ENCODE measurements at places on chromosomes 1 and 21.

- no peak for DNase-seq
Measured at GRCh38 chr1:71462247-71462646, 381.4 kb upstream of the ZRANB2 start.

GRCh38 chr1:246111570-246111969, 395.5 kb downstream of the SMYD3 start:
- DNase-seq, result no peak

DNA sequence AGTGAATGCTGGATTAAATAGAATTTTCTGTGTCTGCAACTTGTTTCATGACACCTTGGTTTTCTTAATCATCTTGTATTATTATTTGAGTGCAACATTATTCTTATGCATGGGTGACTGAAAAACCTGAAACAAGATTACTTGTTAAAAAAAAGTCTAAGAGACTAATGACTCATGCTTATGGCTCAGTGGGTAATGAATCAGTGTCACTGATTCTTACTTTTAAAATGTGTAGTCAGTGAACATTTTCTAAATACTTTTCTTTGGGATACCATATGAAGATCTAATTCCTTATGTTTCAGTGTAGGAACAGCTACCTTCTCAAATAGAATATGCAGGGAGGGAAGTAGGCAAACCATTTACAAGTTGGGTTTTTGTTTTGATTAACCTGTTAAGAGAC, 65.5 kb downstream of the PRKAA2 start:
- no peak for DNase-seq

- no peak for DNase-seq
Measured at GRCh38 chr1:5733596-5733995, 258.6 kb downstream of the NPHP4 start.

- no peak for DNase-seq
Measured at GRCh38 chr1:61642475-61643232, 82.3 kb downstream of the TM2D1 start.

DNA sequence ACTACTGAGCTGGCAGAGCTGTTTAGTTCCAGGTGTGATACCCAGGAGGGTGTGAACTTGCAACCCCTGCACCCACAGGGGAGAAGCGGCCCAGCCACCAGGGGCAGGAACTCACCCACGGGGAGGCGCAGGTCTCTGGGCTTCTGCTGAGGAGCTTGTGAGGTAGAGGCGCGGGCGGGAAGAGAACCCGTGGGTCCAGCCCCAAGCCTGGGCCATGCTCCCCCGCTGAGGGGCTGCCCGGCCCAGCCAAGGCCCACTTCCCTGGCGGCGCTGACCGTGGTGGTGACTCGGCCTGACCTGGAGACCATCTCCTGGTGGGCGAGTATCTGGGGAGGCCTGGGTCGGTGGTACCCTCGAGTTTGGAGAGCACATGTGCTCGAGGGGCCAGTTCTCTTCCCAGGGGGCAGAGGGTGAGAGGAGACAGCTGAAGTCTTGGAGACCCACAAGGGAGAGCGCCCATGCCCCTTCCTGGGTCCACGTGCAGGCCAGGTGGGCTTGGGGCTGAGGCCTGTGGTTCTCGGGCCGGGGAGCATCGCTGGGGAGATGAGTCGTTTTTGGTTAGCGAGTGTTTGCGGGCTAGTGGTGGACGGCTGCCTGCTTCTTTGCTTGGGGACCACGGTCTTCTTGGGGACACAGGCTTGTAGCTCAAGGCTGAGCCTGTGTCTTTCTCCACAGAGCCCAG, 28.4 kb upstream of the EDN2 start:
- no peak for DNase-seq

DNA sequence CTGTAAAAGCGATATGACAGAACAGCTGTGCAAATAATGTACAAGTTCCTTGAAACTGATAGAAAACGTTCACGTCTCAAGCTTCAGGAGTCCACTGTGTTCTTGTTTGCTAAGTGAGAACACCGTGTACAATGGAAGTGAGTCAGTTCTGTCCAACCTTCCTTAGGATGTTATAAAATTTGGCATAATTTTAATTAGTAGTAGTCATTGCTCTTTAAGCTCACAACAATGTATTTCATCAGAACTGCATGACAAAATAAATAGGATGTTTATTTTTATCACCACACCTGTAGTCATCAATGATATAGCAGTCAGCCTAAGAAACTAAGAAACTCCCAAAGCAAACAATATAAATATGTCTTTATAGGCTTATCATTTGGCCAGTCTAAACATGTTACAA, 53.0 kb downstream of the RGS2 start:
- no peak for DNase-seq

- DNase-seq, result peak; percentile 67
Measured at GRCh38 chr1:112722601-112723510, 7.7 kb upstream of the PPM1J start.

GRCh38 chr1:70038025-70038424, 167.4 kb downstream of the LRRC40 start:
- DNase-seq, result no peak

DNA sequence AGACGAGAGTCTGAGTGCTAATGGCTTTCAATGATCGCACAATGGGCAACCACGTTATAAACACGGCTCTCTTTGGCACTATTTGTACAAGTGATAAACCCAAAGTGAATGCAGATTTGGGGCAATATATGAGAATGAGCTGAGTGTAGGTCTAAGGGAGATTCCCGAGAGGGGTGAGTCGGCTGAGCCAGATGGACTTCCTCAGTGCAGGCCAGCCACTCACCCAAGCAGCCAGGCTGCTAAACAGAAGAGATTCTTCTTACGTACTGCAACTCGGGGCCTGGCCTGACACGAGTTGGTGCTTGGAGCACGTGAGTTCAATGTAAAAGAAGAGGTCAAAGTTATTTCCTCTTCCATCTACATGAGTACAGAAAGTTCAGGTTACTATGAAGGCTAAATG, 6.2 kb upstream of the MIXL1 start:
- DNase-seq, result no peak

- no peak for DNase-seq
Measured at GRCh38 chr1:167705250-167705649, 16.5 kb upstream of the MPZL1 start.

- DNase-seq, result no peak
Measured at GRCh38 chr1:78359666-78360065, 131.1 kb upstream of the PTGFR start.

DNA sequence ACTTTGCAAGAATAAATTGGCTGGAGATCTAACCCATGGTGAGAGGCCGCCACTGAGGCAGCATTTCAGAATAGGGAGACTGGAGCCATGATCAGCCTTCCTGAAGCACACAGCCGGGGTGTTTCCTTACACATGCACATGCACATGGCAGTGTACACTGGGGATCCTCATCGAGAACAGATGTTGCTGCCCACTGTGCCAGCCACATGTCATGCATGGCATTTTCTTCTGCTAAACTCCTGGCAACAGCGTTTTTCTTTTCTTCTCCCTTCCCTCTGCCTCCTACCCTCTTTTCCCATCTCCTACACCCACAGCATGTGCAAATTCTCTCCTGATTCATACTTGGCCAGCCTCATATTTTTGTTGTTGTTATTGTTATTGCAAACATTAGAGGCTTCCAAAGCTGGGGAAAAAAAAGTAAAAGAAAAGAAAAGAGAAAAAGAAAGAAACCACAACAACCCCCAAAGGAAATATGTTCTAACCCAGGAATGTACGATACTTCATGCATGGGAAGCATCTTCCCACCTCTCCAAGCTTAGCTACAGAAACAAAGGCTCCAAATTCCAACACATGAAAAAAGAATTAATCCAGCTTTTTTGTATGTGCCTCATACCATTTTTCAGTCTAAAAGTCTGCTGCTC, 344.0 kb downstream of the ASTN1 start:
- no peak for DNase-seq
